ENCODE measurements at places on chromosomes 4 and X.

GRCh38 chr4:140673729-140674128 lies 82.5 kb downstream of the TBC1D9 start:
- no peak for DNase-seq

- DNase-seq = no peak
Observed at GRCh38 chrX:149398027-149398426, 107.1 kb downstream of the IDS start.

GRCh38 chr4:14143892-14144291 lies 516.4 kb upstream of the BOD1L1 start:
- no peak for DNase-seq

- no peak for DNase-seq
Observed at GRCh38 chrX:10755439-10756334, 135.3 kb upstream of the MID1 start.

DNA sequence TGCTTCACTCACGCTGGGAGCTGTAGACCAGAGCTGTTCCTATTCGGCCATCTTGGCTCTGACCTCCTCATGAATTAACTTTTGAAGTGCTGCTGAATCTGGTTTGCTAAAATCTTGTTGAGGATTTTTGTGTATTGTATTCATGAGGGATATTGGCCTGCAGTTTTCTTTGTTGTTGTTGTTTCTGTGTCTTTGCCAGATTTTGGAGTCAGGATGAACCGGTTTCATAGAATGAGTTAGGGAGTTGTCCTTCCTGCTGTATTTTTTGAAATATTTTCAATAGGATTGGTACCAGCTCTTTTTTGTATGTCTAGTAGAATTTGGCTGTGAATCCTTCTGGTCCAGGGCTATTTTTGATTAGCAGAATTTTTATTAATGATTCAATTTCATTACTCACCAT lies 138.1 kb downstream of the NPFFR2 start:
- no peak for DNase-seq

DNA sequence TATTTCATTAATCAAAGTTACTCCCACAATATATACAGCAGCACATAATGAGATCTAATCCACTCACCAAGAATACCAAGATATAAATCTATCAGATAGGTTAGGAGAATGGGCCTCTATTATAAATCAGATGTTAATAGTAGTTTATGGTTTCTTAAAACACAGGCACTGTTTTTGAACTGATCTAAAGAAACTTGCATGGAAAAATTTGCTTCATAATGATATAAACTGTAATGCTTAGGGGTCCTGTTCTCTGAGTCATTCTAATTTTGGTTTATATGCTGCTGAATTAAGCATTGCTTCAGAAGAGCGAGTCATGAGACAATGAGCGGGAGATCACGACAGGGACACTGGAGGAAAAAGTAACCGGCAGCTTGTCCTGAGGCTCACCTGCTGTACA lies 113.3 kb upstream of the OTUD4 start:
- no peak for DNase-seq

DNA sequence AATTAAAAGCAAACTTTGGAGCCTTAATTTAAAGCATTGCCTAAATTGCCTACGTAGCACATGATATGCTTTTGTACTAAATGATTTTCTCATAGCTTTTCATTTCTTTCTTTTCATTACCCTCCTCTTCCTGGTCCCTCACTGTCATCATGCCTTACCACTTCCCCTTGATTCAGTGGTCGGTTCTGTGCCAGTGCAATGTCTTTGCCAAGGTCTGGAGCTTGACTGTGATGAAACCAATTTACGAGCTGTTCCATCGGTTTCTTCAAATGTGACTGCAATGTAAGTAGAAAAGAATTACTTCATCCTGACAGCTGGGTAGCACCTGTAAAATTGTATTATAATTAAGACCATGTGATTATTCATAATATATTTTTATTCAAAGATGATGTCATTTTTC lies 72.5 kb downstream of the C4orf46 start:
- no peak for DNase-seq

- DNase-seq = no peak
Observed at GRCh38 chrX:152638443-152638904, 779 bp downstream of the GABRQ start.

GRCh38 chr4:38017609-38018008 lies 57.4 kb downstream of the PTTG2 start:
- DNase-seq = no peak

GRCh38 chr4:24973404-24973746 lies 57.4 kb downstream of the LGI2 start:
- no peak for DNase-seq

DNA sequence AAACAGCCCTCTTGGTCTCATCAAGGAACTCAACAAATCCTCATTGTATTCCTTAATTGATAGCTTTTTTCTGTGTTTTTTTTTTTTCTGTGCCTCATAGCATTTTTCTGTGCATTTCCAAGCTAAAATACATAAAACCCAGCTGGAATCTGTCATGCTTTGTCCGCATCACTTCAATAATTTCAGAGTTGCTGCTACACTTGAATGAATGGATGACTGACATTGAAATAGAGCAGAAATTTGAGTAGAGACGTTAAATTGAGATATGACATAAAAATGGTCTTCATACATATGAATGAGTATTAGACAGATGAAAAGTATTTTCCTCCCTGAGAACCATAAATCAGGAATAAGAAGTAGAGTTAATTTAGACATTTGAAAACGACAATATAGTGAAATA lies 593.2 kb downstream of the TMA16 start:
- DNase-seq = no peak

GRCh38 chr4:108140328-108140727 lies 28.4 kb downstream of the LEF1 start:
- DNase-seq = peak; percentile 23

DNA sequence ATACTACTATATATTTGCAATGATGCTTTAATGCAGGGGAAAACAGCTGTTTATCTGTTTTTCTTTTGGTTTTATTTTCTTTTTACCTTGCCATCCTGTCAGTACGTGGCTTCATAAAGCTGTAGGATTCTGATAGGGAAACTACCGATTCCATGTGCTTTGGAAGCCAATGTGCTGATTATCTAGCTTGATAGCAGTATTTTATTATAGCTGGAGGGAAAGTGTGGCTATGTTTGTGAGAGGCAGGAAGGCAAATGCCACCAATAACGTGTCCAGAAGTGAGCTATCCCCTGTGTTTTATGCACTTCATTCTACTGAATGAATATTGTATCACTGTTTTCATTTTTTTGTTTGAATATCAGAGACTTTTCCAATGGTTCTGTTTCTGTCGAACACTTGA lies 43.7 kb downstream of the IL15 start:
- no peak for DNase-seq

DNA sequence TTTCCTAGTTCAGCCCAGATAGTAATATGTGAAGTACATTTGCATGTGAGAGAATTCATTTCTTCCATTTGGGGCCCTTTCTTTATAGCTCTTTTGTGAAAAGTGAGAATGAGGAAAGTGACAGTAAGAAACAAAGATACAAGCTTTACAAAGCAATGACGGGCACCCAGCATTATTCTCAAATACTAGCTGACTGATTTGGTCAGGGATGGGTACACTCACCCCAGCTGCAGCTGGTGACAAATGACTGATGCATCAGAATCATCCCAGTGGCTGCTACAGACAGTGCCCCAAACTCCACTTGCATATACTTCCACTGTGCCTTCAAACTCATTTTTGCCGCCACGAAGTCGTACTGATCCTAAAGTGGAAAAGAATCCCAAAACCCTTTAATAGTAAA lies 14.8 kb downstream of the PRSS12 start:
- DNase-seq = no peak

GRCh38 chr4:186934841-186935443 lies 211.3 kb upstream of the FAT1 start:
- no peak for DNase-seq

GRCh38 chr4:5889002-5889696 lies 3.7 kb downstream of the CRMP1 start:
- DNase-seq = no peak

GRCh38 chr4:112511803-112512118 lies 4.2 kb downstream of the NEUROG2 start:
- no peak for DNase-seq

DNA sequence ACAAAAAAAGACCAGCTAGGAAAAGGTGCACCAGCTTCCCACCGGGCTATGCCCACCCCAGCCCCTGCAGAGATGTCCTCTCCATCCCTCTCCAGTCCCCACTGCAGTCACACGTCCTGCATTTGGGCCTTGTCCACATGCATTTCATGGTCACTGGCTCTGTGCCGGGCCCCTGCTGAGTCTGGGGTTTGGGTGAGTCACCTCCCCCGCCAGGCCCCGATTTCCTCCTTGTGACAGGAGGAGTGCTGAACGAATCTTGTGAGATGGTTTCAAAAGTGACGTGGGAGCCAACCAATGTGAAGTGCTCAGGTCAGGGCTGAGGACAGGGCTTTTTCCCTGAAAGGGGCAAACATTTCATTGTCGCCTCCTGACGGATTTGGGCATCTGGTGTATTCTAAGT lies 7.1 kb downstream of the CPZ start:
- no peak for DNase-seq

DNA sequence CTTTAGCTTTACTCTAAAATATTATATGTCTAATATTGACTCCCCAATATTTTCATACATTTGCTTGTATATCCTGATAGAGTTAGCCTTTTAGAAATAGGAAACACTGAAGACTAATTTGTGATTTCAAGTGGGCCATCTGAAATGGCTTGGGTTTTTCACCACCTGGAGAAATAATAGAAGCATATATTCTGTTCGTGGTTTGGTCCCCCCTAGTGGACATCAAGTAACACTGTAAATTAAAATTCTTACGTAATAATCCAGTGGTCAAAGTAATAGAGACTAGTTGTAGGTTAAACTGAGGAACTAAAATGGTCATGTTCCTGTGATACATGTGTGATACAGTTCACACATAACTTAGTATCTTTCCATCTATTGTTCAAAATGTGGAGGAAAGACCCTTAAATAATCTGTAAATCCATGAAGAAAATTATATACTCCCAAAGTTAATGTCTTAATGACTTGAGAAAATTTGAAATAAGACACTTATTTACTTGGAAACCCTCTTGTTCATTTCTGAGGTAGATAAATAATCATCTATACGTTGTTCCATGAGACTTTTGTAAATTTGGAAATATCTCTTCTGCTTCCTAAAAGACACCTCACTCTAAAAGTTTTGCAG lies 79.8 kb upstream of the SMARCAD1 start:
- no peak for DNase-seq

DNA sequence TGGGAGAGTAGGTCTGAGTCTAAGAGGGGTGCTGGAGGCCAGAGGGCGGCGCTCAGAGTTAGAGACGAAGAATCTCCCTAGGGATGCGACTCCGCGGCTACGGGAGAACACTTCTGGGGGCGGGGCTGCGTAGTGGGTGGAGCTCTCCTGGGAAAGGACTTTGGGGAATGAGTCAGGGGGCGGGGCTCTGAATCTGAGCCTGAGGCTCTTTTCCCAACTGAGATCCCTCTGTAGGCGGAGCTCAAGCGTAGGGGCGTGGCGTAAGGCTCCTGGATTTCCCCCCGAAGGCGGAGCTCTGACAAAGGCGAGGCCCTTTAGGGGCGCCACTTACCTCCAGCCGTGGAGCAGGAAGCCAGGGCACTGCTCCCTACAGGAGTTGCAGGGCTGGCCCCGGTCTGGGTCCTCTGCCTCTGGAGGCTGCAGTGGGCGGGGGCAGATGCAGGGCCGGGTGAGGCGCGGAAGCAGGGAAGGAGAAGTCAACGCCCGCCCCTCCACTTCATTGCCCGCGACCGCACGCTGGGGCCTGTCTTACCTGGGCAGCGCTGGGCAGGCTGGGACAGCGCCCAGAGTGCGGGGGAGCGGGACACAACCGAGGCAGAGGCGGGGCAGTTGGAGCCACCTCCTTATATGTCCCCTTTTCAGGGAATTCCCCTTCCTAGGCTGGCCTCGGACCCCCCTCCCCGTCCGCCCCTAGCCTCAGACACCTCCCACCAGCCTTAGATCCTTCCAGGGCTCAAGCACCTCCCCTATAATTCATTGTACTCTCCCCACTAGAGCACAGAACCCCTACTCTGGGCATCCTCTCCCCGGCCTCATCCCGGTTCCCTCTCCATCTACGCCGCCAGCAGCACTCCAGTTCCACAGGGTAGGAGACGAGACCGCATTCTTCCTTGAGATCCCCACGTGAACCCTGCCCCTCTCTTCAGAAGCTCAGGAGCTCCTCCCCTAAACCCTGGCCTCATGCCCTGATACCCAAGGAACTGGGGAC lies 1.6 kb downstream of the PRICKLE3 start:
- DNase-seq = peak; percentile 34

DNA sequence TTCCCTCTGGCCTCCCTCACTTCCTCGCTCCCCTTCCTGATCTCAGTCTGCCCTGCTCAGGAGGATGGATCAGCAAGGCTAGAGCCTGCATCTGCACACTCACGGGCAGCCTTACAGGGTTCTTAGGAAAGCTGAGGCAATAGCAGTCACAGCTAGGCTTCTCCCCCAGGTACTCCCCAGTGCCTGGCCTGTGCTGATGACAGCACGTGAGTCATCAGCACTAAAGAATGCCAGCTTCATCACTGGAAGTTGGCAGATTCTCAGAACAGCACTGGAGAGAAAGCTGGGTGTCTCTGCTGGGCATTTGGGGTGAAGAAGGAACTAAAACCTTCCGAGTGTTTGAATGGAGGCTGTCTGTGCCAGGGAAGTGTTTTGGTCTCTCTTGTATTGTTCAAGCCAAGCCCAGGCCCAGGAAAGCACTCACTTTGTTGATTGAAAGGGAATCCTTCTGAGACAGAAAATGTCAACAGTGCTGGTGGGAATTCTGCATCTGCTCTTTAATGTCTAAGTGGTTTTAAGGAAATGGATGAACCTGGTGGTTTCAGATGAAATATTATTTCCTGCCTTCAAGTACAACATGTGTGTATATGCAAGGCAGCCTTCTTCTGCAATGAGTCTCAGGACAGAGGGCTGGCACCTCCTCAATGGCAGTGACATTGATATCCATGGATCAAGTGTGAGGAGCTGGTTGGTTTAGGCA lies 73.0 kb upstream of the SCOC start:
- DNase-seq = no peak

DNA sequence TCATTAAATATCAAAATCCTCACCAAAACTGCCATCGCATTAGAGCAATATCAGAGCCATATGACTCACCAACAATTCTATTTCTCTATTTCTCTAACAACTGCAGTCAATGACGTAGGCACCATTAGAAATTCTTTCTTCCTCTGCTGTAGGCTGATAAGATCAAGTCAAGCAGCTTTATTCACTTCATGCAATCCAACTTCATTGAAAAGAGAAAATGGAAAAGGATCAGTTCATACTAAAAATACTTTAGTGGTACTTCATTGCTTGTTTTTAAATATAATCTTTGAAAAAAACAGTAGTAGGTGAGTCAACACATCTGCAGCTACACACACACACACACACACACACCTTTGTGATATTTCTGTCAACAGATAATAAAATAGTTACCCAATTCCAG lies 345.3 kb upstream of the TENM3 start:
- DNase-seq = no peak

DNA sequence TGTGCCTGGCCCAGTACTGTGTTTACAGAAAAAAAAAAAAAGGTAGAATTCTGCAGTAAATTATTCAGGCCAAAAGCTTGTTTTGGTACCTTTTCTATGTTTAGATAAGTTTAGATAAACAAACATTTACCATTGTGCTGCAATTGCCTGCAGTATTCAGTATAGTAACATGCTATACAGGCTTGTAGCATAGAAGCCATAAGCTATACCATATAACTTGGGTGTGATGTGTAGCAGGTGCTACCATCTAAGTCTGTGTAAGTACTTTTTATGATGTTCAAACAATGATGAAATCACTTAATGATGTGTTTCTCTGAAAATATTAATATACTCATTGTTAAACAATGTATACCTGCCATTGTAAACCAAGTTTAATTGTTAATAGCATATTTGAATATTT lies 241.6 kb upstream of the HS3ST1 start:
- no peak for DNase-seq

- DNase-seq = no peak
Observed at GRCh38 chr4:156976147-156976546, 4.5 kb upstream of the PDGFC start.
